ENCODE measurements at places on chromosomes 16 and 17.

DNA sequence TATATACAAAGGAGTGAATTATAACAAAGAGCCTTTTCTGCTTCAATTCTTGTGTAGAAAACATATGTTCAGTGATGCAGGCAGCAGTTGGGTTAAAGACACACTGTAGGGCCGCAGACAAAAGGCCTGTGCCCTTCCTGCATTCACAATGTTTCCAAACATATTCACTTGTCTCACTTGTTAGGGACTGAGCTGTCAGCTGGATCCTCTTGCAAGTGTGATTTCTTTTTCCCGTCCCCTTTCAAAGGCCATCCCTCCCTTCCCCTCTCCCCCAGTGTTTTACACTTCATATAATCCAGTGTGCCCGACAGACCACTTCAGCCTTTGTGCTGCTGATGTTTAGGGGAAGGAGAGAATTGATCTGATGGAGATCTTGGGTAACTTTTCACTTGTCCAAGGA, 217.0 kb downstream of the FTO start:
- no peak for DNase-seq

DNA sequence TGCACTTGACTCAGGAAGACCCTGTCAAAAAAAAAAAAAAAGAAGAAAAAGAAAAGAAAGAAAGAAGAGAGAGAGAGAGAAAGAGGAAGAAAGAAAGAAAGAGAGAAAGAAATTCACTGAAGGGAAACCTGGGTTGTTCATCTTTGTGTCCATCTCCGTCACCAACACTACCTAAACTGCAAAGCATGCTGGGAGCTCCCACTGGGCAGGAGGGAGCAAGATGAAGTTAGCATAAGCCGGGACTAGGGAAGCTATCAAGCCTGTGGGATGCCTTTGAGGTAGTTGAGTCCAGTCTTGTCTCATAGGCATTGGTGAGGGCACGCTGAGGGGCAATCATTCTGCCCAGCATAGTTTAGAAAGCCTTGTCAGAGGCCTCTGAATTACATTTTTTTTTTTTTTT, 7.6 kb upstream of the CBFB start:
- no peak for DNase-seq

DNA sequence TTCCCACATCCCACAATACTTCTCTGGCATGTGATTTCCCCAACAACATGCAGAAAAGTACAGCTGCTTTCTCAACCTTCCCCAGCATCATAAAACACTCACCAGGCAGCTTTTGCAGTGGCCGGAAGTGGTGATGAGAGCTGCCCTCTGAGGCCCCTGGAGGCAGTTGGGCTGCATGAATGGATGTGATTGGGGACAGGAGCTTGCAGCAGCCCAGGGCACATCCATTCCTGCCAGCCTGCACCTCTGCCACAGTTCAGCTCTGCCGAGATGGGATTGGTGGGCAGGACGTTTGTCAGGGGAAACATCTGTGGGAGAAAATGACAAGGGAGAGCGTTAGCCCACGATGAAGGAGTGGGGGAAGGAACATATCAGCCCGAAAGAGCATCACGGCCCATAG, 19.8 kb downstream of the NUBP1 start:
- DNase-seq = no peak

DNA sequence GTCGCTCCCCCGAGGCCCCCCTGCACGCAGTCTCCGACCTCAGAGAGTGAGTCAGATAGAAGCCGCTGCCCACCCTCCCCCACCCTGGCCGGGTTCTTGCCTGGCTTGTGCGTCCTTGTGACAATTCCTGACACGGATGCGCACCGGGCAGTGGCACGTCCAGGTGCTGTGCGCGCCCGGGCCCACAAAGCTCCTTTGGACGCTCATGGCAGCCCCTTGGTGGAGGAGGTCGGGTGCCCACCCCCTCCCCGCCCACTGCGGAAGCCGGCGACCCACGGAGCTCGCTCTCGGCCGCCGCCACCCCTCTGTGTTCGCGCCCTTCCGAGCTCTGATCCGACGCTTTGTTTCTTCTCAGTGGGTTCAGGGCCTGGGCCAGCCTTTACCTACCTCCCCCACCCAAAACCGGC, 662 bp upstream of the TUBB3 start:
- DNase-seq = peak; percentile 50

DNA sequence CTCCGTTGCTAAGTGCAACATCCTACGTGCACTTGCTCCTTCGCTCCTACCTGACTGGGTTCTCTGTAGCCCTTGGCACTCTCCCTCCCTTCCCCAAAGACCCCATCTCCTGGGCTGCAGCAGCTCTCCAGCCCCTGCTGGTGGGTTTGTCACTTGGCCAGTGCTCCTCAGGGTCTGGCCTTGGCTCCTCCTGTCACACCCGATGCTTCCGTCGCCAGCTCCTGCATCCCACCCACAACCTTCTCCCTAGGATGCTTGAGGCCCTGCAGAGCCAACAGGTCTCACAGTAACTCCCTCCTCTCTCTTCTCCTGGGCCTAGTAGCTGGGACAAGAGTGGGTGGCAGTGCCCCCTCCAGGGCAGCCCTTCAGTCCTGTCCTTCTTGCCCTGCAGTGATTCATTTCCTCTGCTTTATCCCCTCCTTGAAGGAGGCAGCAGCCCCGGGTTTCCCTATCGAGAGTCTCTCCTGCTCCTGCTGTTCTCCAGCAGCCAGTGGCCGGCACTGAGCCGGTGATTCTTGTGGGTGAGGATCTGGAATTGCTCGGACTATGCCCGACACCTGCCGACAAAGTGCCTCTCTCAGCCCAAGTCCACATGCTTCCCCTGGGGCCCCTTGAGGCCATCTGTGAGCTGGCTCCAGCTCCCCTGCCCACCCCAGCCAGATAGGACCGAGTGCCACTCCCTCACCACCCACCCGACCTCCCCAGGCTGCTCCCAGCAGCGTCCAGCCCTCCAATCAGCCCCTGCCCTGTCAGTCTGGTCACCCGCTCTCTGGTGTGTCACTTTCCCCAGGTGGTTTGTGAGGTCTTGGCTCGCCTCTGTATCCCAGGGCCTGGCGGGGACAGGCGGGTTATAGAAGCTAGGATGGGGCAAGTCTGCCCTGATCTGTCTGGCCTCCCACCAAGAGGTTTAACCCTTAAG, 3.8 kb downstream of the LITAFD start:
- no peak for DNase-seq

GRCh38 chr16:3187798-3188674, at the start of gene OR1F1:
Gene OR1F1 (plus strand): TSS chr16:3188204.
- DNase-seq = no peak

GRCh38 chr17:81528651-81529436, 667 bp downstream of the FSCN2 start:
- no peak for DNase-seq

DNA sequence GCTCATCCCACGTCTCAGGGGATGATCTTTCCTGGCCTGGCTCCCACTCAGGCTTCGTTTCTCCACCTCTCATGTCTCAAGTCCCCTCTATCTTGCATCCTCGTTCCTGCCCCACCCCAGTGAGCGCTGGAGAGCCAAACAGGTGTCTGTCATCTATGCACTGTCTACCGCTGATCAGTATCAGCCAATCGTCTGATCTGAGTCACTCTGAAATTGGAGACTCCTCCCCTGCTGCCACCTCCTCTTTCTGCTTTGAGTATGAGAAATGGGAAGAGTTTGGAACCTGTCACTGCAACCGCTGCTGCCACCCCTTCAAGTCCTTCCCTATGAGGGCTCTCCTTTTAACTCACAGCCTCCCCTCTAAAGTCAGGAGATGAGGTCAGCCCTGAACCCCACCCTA, 28.0 kb downstream of the FZD2 start:
- DNase-seq = no peak

All from esophagus squamous epithelium (tissue), 5 donors.